ENCODE measurements at places on chromosomes 1 and 21.
A peak's percentile ranks its signal among the peaks of the same experiment; 100 is the strongest.

GRCh38 chr1:216458812-216459211, 35.6 kb upstream of the USH2A start:
- DNase-seq: peak; percentile 7

DNA sequence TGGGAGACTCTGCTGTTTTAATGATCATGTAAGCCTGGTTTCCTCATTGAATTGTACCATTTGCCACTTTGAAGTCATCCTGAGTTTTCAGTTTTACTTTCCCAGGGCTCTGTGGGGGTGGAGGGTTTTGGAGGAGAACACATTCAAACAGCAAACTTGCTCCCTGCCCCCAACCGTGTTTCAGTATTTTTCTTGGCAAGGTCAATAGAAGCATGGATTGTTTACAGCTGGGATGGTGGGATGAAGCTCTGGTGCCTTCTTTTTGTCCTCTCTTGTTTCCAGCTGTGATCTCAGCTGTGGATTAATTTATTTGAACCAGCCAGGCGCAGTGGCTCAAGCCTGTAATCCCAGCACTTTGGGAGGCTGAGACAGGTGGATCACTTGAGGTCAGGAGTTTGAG, 54.3 kb upstream of the SERBP1 start:
- DNase-seq: no peak

DNA sequence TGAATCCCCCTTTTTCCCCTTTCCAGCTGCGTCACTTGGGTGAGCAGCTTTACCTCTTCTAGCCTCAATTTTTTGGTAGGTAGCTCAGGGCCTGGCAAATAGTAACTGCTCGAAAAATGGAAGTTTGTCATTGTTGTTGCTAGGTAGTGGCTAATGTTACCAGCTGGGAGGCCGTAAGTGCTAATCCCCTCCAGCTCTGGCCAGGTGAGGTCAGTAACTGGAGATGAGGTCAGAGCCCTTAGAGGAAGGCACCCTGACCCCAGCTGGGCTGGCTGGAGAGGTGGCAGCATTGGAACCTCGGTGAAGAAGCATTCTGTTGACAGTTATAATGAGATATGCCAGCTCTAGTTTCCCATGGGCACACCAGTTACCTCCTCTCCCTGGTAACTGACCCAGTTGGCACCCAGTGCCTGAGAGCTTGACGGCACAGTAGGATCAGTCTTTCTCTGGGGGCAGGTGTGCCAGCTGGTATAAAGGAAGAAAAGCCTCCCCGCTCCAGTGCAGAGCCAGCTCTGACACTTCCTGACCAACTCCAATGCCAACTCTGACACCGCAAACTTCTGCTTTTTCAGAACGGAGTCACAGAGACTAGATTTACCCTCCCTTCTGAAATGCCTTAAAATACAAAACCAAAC, 35.0 kb upstream of the SLC2A1 start:
- DNase-seq: no peak

GRCh38 chr1:162371611-162372010, 5.0 kb downstream of the SPATA46 start:
- no peak for DNase-seq

GRCh38 chr1:48527051-48527450, 55.0 kb upstream of the SPATA6 start:
- no peak for DNase-seq

DNA sequence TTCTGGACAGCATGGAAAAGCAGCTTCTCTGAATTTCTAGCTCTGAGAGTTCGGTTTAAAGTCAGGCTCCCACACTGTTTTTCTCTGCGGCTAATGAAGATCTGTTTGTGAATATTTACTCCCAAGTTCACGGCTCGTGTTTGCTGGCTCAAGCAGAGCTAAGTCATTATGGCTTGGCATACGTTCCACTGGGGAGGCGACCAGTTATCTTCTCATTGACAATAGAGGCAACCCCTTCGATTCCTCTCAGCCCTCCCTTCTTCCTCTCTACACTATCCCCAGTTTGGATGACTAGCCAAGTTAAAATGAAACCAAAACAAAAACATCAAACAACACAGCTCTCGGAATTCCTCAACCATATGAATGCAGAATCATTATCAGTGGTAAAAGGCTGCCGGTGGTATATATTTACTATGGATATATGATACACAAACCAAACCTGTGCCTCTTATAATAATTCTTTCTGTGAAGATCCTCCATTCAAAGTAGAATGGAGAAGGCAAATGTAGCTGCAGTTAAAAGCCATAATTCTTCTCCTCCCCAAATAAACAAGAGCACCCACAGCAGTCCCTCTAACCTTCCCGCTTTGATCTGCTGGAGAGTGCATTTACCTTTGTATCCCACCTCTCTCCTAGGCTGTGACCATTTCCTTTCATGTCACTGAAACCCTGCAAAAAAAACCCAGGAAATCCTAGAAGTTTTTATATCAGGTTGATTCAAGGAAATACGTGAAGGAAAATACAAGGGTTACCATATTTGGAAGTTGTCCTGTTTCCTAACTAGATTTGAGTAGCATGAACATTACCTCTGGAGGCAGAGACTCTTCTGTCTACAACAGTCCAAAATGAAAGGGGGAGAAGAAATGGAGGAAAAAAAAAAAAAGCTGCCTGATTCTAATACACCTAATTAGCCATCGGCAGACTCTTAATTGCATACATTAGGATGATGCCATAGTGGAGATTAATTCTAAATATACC, 108.3 kb upstream of the USH2A start:
- DNase-seq: peak; percentile 45

- peak; percentile 97 for DNase-seq
Measured at GRCh38 chr1:183600136-183600535, 9.9 kb upstream of the NCF2 start.

DNA sequence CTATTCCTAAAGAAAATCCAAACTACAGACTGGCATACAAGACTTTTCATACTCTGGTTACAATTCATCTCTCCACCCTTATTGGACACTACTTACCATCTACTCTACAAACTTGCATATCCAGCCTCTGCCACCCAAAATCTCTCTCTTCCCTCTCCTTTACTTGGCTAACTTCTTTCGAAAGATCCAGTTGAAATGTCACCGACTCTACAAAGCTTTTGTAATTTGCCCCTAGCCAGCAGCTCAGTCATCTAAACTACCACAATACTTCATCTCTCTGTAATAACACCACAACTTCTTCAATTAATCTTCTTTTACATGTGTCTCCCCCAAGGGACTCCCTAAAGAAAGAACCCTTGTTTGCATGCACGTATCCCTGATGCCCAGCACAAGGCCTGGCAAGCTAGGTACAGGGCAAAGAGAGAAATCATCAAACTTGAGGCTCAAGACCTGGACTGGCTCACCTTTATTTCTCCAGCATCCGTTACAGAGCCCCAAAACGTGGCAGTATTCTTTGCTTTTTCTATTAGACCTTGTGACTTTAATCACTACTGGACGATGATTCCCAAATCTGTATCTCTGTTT, 2.7 kb downstream of the ZBTB21 start:
- DNase-seq: no peak

DNA sequence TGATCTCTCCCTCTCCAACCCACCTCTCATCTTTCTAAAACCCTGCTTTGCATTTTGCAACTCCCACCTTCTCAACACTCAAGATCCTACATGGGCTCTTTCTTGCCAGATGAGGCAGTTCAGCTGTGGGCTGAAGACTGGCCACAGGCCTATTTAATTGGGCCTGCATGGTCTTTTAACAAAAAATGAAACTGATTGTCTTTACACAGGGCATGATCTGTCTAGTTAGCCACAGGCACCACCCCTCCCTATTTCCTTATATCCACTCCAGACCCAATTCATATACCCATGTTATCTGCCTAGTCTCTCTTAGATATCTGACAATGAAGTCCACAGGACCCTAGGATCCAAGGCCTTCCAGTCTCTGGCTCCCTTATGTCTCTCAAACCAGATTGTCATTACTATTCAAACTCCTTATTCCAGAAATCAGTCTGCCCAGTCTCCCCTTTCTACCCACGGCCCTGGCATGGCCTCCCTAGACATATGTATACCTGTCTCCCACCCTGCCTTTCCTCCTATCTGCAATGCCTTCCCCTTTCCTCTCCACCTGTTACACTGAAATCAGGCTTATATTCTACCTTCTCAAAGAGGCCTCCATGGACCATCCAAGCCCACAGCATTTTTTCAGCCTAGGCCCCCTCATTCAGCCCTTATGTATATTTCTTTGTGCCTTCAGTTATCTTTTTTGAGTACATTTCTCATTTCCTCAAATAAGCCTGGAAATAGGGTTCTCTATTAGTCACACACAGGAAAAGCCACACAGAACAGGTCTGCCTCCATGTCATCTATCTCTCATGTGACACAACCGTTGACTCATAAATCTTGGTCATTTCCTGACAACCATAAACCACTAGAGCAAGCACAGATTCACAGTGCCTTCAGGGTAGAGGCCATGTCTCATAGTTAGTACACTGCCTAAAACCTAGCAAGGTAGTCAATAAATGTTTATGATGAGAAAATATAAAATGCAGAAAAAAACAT, 39.0 kb downstream of the LPAR3 start:
- DNase-seq: peak; percentile 96

- DNase-seq: peak; percentile 97
Measured at GRCh38 chr1:8133657-8134430, 107.7 kb upstream of the ERRFI1 start.

GRCh38 chr1:57036641-57037579, 71.1 kb upstream of the C8B start:
- DNase-seq: no peak

DNA sequence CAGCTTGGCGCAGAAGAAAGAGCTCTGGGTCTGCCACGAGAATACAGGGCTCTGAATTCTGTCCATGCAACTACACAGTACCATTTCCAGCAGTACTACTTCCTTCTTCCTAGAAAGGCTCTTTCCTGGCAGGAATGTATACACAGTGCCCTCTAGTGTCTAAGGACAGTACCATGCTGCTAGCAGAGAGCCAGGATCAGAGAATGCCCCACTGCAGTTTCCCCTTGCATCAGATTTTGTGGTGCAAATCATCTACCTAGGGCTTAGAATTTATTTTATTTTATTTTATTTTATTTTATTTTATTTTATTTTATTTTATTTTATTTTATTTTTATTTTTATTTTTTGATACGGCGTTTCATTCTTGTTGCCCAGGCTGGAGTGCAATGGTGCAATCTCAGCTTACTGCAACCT, 50.8 kb downstream of the PAX7 start:
- peak; percentile 25 for DNase-seq

DNA sequence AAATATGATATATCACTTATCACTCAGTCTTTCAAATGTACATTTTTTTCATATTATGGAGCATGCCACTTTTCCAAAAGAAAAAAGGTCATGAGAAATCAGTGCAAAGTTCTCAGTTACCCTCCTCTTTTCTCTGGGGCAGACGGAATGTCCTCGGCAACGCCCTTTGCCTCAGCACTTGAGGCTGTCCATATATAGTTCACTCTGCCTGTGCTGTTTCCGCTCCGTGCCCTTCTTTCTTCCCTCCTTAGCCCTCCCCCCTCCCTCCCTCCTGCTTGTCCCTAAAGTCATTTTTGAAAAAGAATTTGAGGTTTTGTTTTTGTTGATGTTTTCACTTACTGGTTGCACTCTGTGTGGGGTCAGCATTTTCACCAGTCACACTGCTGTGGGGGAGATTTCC, 5.4 kb downstream of the BARHL2 start:
- DNase-seq: no peak

DNA sequence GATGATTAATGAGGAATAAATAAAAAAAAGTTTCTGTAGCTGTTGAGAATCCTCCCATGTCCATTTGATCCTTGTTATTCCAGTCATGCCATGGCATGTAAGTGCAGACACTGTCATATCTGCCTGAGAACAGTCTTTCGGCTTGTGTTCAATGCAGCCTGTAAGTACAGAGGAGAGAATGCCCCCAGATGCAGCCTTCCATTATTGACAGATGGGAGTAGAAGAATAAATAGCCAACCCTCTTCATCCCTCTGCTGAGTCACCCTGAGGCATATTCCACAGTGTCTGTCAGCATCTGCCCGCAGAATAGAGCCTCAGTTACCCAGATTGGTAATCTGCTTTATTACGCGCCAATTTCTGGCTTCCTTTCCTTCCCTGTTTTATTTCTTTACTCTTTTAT, 139.4 kb downstream of the LRRC7 start:
- no peak for DNase-seq

DNA sequence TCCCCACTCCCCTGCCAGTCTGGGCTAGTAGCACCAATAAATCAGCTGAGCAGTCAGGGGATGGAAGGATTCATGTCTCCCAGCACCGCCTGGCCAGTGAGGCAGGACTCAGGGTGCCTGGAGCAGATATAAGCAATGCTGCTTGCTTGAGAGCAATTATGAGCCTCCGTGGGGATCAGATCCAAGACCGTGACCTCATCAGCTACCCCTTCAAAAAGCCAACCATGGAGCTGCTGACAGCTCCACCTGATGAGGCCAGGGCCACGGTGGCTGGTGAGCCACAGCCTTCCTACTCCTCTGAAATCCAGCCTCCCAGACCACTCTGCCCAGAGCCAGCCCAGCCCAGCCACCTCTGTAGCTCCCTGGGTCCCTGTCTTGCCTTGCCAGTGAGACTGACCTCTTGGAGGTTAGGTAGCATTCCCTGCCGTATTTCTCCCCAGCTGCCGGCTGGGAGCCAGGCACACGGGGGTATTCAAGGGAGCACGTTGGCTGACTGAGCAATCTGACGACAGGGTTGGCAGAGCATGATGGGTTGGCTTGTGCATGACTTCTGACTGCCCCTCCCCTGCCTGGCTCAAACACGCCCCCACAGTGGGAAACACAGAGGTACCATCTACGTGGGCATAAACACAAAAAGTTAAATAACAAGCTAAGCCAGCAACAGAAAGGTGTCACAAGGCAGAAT, 28.4 kb downstream of the SYT2 start:
- DNase-seq: no peak

GRCh38 chr1:88985032-88985431, 7.4 kb downstream of the KYAT3 start:
- peak; percentile 93 for DNase-seq

DNA sequence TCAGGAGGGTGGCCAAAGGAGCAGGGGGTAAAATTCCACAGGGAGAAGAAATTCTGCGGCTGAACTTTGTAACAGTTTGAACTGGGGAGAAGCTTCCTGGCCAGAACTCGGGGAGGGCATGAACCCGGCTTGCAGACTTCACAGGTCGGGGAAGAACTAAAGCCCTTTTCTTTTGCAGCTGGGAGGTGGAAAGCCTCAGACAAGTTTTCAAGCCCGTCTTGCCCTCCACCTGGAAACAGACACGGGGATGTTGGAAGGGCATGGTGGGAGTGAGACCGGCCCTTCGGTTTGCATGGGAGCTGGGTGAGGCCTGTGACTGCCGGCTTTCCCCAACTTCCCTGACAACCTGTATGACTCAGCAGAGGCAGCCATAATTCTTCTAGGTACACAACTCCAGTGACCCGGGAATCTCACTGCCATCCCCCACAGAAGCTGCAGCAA, 11.3 kb downstream of the THEM4 start:
- DNase-seq: no peak

GRCh38 chr1:93735722-93736121, 54.1 kb upstream of the BCAR3 start:
- peak; percentile 80 for DNase-seq

GRCh38 chr1:2320006-2320405, 71.3 kb downstream of the MORN1 start:
- DNase-seq: no peak
